Fibroblast of lung (primary cell): ENCODE measurements at places on chromosomes 7 and 10. TPM values are rescaled to one million over a fixed set of nuclear protein-coding genes. Genes with fewer than 3 reads are reported as not detected.
A peak's percentile ranks its signal among the peaks of the same experiment; 100 is the strongest.

Gene TDRD1
- 0.26 TPM in 1 of 2 replicates, not detected in the other for total RNA-seq

Gene GDF2
- not detected in 2 replicates for total RNA-seq

Gene VPS37D
- total RNA-seq = 6.2 and 6.8 TPM in 2 replicates

Gene GBX1
- not detected in 2 replicates for total RNA-seq

Gene CDHR3
- 4.9 and 9.4 TPM in 2 replicates for total RNA-seq

Gene SERPINE1
- 41.3 and 167 TPM in 2 replicates for total RNA-seq

Gene LRRC17
- 12.6 and 30.8 TPM in 2 replicates for total RNA-seq

Gene ZNF511
- 23.6 and 27.7 TPM in 2 replicates for total RNA-seq

Gene CYP26C1
- under 0.01 TPM in 2 replicates for total RNA-seq

Gene TMEM130
- total RNA-seq = 0.26 and 0.66 TPM in 2 replicates

Gene OR9A2
- not detected in 2 replicates for total RNA-seq

Gene SYT15
- total RNA-seq = under 0.01 TPM in 2 replicates

- peak; percentile 14 for DNase-seq
Observed at GRCh38 chr7:140230861-140231770, 54.3 kb upstream of the KDM7A start.

DNA sequence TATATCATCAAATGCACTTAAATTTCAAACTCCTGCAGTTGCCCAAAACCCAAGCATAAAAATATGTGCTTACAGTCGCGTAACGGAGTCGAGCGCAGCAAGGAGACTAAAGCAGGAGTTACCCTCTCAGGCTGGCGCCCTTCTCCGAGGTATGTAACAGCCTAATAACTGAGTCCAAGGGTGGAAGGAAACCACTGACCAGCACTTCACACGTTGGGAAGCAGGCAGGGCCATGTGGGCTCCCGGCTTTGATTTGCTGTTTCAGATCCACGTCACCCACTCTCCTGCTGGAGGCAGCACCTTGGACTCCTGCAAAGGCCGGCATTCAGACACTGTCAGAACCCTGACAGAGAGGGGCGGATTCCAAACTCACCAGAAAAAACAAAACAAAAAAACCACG, 123.8 kb downstream of the DIP2C start:
- DNase-seq = no peak

GRCh38 chr10:88222881-88223280, 359.5 kb downstream of the PTEN start:
- no peak for DNase-seq

- no peak for DNase-seq
Observed at GRCh38 chr7:36945612-36946400, 221.5 kb upstream of the AOAH start.

- DNase-seq = peak; percentile 85
Observed at GRCh38 chr10:15775513-15775912, 55.8 kb upstream of the ITGA8 start.

GRCh38 chr7:129298268-129298893, 73.6 kb downstream of the AHCYL2 start:
- DNase-seq = peak; percentile 58

GRCh38 chr7:88686468-88687229, 72.9 kb upstream of the ZNF804B start:
- DNase-seq = no peak

- DNase-seq = peak; percentile 59
Observed at GRCh38 chr7:2012981-2013380, 219.8 kb downstream of the MAD1L1 start.

DNA sequence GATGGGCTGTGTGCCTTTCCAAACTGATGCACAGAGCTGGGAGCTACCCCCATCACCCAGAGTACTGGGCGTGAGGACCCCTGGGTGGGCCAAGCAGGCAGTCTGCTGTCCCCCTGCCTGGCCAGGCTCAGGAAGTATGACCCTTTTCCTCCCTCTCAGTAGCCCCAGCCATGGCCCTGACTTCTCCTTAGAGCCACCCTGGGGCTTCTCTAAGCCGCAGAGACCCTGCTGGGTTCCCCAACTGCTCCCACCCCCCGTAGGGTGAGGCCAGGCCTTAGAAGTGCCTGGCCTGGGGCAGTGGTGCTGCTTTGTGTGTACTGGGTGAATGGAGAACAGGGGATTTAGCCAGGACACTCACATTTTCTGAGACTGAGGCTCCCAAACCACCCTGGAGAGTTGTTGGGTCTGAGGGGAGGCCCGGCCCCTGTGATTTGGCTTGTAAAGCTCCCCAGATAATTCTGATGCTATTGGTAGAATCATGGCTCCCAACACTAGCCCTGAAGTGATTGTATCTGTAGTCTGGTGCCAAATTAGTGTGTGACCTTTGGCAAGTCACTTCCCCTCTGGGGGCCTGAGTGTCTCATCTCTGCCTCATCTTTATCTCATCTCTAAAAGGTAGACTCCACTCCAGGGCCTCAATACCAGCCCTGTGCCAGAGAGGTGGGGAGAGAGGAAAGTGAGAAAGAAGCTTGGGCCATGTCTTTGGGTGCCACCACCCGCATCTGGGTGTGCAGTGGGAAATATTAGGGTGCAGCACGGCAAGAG, 99.7 kb upstream of the PPIF start:
- no peak for DNase-seq

- no peak for DNase-seq
Observed at GRCh38 chr7:3393862-3394261, 92.8 kb downstream of the SDK1 start.

- DNase-seq = no peak
Observed at GRCh38 chr7:23105086-23105643, 420 bp upstream of the KLHL7 start.

DNA sequence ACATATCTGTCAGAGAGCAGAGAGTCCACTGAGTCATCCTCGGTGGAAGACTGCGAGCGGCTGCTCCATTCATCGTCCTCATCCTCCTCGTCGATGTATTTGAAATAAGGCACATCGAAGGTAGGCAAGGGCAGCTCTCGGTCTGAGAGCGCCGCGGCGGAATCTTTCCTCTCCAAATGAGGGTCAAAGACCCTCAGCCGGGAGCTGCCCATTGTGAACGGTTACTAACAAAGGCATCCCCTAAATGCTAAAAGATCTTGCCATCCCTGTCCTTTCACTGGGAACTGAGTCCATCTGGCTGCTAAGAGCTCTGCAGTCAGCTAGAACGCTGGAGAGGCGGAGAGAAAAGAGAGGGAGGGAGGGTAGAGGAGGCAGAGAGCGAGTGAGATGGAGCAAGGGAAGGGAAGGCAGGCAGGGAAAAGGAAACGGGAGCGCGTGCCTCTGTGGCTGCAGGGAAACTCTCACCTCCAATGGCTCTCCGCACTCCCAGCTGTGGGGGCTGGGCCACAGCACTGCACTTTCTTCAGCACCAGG, 163.4 kb downstream of the RAPGEF5 start:
- peak; percentile 62 for DNase-seq

DNA sequence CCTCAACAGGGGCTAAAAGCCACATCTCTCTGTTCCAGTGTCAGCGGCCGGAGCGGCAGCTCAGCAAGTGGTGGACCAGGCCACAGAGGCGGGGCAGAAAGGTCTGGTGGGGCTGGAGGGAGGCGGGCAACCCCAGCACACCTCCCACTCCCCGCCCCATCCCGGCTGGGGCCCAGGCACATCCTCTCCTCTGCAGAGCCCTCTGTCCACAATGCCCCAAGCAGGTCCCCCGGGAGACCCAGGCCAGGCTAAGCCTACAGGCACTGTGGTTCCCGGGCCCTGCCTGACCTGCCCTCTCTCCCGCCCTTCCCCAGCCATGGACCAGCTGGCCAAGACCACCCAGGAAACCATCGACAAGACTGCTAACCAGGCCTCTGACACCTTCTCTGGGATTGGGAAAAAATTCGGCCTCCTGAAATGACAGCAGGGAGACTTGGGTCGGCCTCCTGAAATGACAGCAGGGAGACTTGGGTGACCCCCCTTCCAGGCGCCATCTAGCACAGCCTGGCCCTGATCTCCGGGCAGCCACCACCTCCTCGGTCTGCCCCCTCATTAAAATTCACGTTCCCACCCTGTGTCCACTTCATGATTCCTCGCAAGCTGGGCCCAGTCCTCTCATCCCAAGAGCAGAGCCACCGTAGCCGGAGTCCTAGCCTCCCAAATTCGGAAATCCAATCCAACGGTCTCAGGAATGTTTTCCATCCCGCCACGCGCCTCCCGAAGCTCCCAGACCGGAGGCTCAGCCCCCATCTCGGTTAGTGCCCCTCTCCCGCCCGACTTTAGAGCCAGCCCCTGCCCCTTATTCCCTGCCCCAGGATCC, 2.1 kb downstream of the ADIRF start:
- DNase-seq = peak; percentile 56

- DNase-seq = peak; percentile 98
Observed at GRCh38 chr7:46764100-46764936, 817.6 kb downstream of the TNS3 start.

DNA sequence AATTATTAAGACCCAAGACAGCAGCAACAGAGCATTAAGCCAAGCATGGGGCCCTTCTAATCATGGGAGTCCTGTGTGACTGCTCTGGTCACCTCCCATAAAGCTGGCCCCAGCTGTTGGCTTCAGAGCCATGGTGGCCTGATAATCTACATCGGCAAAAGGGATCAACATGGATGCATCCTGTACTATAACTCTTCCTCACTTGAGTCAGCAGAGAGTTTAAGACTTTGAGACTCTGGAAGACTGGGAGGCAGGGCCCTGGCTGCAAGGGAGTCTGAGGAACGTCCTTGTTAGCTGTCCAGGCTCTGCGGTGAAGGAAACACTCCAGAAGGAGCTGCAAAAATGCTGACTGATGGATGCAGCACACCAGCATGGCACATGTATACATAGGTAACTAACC, 95.0 kb upstream of the KIAA1217 start:
- no peak for DNase-seq

DNA sequence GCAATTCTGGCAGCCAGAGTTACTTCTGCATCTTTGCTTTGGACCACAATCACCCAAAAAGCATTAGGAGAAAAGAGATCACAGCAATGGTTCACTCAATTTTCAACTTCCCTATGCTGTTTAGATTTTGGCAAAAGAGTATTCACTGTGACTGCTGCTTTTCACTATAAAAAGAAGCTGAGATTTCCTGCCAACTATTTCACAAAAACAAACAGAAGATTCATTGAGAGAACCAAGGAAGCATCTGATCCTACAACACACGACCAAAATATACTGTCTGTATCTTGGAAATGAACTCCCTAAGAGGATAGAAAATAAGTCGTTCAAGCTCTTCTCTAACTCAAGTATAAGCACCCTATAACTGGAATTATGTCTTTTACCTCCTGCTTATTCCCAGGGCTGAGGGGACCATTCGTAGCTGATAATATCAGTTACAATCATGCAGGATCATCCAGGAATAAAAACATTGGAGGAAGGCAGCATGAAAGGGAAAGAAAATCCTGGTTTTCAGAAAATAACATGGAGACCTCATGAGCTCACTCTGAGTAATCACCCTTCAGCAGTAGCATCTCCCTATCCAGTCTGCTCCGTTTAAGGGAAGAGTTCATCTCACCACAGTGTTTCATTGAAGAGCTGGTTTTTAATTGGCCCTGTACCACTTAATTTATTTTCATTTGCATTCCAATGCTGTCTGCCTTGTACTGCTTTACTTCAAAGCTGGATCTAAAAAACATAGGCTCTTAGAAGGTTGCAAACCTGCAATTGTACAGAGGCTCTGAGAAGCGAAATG, 256.2 kb downstream of the PAXIP1 start:
- DNase-seq = peak; percentile 38

GRCh38 chr10:125779403-125780327, 4.0 kb upstream of the MMP21 start:
- no peak for DNase-seq

DNA sequence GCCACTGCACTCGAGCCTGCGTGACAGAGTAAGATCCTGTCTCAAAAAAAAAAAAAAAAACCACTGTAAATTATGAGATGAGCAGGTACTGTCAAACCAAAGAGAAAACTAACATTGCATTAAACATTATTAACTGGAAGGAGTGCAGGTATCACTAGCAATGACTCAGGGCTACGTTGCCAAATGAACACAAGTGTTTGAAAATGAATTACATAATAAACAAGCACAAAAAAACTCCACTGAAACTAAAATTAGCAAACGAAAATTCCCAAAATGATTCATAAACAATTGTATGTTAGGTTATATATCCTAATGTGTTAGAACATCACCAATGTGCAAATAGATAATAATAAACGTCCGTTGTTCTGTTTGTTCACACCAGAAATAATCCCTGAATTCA, 42.8 kb downstream of the NSUN6 start:
- no peak for DNase-seq

- no peak for DNase-seq
Observed at GRCh38 chr7:36657036-36657660, 67.1 kb downstream of the AOAH start.

GRCh38 chr7:68671046-68671445, 927.2 kb upstream of the AUTS2 start:
- DNase-seq = no peak

- DNase-seq = no peak
Observed at GRCh38 chr7:112791465-112792168, 1.4 kb upstream of the TMEM168 start.

- no peak for DNase-seq
Observed at GRCh38 chr10:102863660-102864059, 5.6 kb upstream of the AS3MT start.

DNA sequence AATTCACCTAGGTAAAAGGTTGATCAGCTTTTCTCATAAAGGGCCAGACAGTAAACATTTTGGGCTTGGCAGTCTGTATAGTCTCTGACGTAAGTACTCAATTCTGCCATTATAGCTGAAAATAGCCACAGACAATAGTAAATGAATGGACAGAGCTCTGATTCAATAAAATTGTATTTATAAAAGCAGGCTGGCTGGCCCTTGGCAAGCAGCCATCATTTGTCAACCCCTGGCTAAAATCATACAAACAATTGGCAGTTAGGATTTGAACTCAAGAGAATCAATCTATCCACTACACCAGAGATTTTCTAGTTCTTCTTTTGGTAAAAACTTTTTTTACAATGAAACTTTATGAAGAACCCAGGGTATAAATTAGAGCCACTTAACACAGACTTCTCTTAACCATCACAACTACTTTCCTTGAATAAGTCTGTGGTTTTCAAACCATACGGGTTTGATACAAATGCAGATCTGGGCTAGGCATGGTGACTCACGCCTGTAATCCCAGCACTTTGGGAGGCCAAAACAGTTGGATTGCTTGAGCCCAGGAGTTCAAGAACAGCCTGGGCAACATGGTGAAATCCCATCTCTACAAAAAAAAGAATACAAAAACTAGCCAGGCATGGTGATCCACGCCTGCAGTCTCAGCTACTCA, 124.5 kb downstream of the SLC16A9 start:
- peak; percentile 73 for DNase-seq

DNA sequence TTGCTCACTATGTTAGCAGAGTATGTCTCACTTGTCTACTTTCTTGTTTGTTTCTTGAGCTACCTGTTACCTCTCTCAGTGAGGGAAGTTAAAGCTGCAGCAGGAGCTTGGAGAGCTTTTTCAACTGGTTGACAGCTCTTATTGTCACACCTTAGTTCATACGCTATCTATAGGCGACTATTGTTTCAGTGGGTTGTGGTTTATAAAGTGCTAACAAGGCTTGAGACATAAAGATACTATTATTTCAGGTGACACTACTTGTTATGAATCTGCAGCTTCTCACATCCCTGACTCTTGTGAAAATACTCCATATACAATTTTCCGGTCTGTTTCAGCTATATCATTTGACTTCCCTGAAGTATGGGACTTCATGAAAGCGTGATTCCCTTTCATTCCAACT, 167.4 kb downstream of the CSTF2T start:
- no peak for DNase-seq

GRCh38 chr10:28014651-28015050, 15.8 kb upstream of the ODAD2 start:
- no peak for DNase-seq

GRCh38 chr10:14884082-14884481, 5.4 kb downstream of the SUV39H2 start:
- no peak for DNase-seq

- peak; percentile 56 for DNase-seq
Observed at GRCh38 chr10:95201736-95202135, 7.7 kb downstream of the ACSM6 start.

GRCh38 chr7:15839416-15840100, 153.1 kb upstream of the MEOX2 start:
- DNase-seq = no peak
